ENCODE measurements at places on chromosomes 1 and 21. TPM values are rescaled to one million over a fixed set of nuclear protein-coding genes. Genes with fewer than 3 reads are reported as not detected.

DNA sequence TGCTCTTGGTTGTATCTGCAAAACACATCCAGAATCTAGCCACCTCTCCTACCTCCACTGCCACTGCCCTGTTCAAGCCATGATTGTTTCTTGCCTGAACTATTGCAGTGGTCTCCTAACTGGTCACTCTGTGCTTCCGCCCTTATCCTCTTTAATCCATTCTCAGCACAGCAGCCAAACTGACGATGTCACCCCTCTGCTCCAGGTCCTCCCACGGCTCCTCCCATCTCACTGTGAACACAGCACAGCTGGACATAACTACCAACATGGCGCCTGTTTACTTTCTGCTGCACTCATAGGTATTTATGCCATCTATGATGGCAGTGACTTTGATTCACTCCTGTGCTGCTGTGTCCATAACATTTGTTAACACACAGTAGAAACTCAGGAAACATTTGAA is 406.7 kb downstream of the DISC1 start:
- no peak for DNase-seq

The PTPRC gene
- 4.9 TPM for polyA plus RNA-seq

The CNR2 gene
- 0.12 TPM for polyA plus RNA-seq

DNA sequence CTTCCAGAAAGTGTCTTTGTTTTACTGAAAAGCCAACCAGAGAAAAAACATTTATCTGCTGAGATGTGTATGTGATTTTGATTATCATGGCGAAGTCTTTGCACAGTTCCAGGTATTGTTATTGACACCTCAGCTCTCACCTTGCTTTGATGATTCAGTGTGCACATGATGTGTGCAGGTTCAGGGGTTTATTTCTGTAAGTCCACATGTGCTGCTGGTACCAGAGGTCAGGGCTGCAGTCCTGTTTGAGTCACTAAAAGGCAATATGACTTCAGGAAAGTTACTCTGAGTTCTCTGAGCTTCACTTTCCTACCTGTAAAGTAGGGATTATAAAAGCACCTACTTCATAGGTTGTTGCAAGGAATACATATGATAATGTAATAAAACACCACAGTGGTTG is 97.1 kb downstream of the CNIH3 start:
- no peak for DNase-seq

- DNase-seq = peak; percentile 22
Observed at GRCh38 chr1:182229921-182230491, 161.6 kb downstream of the GLUL start.
